ENCODE measurements at places on chromosomes 12 and 14. TPM values are rescaled to one million over a fixed set of nuclear protein-coding genes. Genes with fewer than 3 reads are reported as not detected.

The PAH gene
- not detected for total RNA-seq

GRCh38 chr12:87596636-87597035 lies 432.6 kb downstream of the C12orf50 start:
- DNase-seq, result no peak

DNA sequence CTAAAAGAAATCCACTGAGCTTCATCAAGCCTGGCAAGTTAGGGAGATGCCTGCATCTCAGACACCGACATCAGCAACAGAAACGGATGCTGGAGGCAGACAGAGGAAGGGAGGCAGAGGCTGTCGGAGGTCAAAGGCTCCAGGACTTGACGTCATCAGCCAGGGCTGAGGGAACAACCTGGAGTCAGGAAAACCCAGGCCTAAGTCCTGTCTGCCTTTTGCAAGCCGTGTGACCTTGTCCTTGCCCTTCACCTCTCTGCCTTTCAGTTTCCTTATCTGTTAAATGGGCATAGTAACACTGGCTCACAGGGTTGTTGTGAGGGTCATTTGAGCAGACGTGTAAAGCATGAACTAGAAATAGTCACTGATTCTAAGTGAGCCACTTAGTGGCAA lies 194.2 kb downstream of the BCL11B start:
- no peak for DNase-seq

DNA sequence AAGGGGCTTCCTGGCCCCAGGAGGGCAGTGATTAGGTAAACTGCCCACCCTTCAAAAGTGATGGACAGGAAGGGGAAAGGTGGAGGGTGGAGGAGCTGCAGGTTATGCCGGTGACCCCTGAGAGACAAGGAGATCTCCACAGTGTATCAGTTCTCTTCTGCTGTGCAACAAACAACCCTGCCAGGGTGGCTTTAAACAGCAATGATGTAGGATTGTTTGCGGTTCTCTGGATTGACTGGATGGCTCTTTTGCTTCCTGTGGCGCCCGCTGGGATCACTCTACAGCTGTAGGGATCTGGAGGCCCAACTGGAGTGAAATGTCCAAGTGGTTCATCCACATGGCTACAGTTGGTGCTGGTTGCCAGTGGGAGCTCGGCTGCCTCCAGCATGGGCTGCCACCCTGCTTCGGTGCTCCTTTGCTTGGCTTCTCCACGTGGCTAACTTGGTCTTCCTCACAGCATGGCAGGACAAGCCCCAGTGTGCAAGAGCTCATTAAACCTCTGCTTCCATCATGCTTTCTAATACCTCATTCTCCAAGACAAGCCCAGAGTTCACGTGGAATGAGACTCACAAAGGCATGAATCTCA lies 8.6 kb upstream of the ANKRD9 start:
- no peak for DNase-seq

- DNase-seq, result no peak
Measured at GRCh38 chr12:84134797-84135366, 777.7 kb downstream of the SLC6A15 start.

DNA sequence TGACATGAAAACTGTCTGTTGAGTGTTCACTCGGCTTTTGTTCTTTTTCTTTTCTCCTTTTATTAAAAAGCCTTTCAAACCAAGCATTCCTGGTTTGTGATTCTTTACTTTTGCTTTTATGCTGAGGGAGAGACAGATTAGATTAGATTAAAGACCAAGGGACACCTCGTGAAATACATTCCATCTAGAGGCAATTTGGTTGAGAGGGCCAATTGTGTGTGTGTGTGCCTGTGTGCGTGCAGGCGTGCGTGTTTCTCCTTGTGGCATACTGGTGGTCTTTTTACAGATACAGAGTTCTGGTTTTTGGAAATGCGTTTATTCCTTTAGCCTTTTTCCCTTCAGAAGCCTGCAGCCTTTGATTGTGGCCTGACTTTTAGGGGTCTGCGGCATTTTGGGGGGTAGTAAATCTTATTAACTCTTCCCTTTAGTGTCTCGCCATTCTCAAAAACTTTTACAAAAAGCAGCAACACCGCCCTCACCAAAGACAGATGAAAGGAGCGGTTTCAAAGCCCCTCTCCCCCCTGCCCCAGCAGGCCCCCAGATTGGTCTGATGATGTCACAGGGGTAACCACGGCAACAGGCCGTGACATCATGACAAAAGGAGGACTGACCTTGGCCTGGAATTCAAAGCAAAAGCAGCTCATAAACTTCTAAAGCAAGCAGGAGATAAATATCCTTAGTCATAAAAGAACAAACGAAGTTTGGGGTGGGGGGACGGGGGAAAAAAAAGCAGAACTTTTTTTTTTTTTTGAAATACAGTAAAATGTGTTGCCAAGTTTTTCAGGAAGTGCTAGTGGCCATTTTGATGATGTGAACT lies 84.1 kb upstream of the TBX3 start:
- no peak for DNase-seq

DNA sequence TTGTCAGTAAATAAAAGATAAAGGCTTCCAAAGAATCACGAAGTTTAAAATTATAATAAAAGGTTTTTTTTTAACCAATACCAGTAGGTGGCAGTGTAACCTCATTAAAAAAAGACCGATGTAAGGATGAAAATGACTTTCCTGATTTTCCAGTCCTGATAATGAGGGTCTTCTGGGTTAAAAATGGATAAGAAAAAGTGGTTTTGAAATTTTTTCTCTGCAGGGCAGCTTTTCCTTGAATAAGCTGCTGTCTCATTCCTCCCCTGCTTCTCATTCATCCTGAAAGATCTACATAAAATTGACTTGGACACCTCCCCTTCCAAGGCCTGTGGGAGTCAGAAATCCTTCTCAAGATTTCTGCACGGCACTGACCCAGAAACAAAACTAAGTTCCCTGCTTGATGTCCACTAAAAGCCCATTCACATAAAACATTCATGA lies 58.9 kb upstream of the FBXO33 start:
- peak; percentile 26 for DNase-seq

DNA sequence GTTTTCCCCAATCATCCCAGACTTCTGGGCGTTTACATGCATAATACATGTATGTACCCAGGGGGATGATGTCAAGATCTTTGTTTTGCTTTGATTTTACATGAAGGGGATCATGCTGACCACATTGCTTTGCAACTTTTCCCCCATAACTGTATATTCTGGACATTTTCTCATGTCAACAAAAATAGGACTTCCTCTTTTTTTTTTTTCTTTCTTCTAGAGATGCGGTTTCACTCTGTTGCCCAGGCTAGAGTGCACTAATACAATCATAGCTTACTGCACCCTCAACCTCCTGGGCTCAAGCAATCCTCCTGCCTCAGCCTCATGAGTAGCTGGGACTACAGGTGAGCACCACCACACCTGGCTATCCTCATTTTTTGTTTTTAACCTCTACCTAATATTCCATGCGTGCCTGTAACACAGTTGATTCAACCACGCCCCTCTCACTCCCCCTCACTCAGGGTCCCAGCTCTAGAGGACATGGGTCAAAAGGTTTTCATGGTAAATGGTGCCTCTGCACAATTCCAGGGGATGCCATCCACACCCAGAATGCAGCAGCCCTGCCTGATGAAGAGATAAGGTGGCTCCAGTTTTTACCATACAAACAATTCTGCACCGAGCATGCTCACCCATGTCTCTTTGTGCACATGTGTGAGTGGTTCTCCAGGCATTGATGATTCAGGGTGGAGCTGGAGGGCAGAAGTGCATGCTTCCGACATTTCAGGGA lies 32.0 kb upstream of the CIPC start:
- no peak for DNase-seq

The GPR162 gene
- not detected for total RNA-seq

The SIX6 gene
- total RNA-seq, result not detected

The KLHDC1 gene
- total RNA-seq, result 13.6 TPM

The SCAF11 gene
- 212 TPM for total RNA-seq

- DNase-seq, result no peak
Measured at GRCh38 chr12:94228488-94228907, 80.1 kb downstream of the PLXNC1 start.

- no peak for DNase-seq
Measured at GRCh38 chr14:95110178-95110577, 47.2 kb downstream of the DICER1 start.
